Stimulated activated CD8-positive, alpha-beta memory T cell treated with anti-CD3 and anti-CD28 coated beads, Interleukin-4, amount 100 ng/mL, for 1 hour (primary cell): ENCODE measurements at places on chromosomes 12 and 14.

GRCh38 chr12:92943482-92944250, 14.6 kb upstream of the EEA1 start:
- no peak for DNase-seq

DNA sequence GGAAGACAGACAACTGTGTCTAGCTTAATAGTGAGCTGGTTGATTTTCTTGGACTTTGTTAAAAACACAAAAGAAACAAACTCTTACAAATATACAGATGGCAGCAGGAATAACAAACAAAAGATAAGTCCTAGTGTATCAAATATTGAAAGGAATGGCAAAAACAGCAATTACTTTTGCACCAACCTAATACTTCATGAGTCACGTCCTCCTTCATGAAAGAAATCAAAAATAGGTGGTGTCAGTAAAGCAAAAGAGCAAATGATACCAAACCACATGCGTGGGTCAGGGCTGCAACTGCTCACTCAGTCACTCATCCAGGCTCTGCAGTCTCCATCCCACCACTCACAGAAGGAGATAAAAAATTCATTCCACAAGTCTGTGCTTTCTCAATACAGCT, 11.8 kb downstream of the ATG14 start:
- DNase-seq = no peak

DNA sequence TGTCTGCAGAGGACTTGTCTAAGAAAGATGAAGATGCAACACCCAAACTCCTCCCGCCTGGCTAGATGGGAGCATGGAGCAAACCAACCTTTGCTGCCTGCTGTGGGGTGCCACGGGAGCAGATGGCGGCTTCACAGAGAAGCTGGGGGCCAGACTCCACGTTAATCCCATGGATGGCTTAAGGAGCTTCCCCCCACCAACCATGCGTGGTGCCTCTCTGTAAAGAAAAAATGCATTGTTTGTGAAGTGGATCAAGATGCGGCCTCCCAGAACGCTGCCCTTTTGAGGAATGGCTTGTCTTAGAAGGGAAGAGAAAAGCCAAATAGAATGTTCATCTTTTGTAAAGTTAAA, 15.6 kb downstream of the MVK start:
- no peak for DNase-seq

GRCh38 chr12:48004053-48004941, at the start of gene COL2A1:
TSS of gene COL2A1 (minus strand) at chr12:48004476. CDS start at chr12:48004321, 155 bp downstream.
- DNase-seq = no peak

- DNase-seq = no peak
These were observed 163.8 kb upstream of the SLC16A7 start for GRCh38 chr12:59432057-59432456.

GRCh38 chr14:35046751-35047536, 872 bp downstream of the FAM177A1 start:
- no peak for DNase-seq

GRCh38 chr12:104727726-104728465, 230.2 kb downstream of the SLC41A2 start:
- no peak for DNase-seq

DNA sequence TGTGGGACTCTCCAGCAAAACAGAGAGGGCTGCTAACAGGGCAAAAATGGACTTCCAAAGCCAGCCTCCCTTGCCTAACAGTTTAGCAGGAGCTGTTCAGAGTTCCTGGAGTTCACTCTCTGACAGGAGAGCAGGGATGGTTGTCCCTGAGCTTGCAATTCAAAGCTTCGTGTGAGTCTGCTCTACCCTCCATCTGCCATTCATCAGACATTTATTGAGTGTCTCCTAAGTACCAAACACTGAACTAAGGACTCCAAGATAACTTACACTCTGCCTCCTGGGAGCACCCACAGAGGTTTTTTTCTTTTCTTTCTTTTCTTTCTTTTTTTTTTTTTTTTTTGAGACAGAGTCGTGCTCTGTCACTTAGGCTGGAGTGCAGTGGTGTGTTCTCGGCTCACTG, 28.7 kb downstream of the RHOF start:
- DNase-seq = no peak

GRCh38 chr14:71890541-71890940, 41.7 kb upstream of the RGS6 start:
- DNase-seq = no peak

DNA sequence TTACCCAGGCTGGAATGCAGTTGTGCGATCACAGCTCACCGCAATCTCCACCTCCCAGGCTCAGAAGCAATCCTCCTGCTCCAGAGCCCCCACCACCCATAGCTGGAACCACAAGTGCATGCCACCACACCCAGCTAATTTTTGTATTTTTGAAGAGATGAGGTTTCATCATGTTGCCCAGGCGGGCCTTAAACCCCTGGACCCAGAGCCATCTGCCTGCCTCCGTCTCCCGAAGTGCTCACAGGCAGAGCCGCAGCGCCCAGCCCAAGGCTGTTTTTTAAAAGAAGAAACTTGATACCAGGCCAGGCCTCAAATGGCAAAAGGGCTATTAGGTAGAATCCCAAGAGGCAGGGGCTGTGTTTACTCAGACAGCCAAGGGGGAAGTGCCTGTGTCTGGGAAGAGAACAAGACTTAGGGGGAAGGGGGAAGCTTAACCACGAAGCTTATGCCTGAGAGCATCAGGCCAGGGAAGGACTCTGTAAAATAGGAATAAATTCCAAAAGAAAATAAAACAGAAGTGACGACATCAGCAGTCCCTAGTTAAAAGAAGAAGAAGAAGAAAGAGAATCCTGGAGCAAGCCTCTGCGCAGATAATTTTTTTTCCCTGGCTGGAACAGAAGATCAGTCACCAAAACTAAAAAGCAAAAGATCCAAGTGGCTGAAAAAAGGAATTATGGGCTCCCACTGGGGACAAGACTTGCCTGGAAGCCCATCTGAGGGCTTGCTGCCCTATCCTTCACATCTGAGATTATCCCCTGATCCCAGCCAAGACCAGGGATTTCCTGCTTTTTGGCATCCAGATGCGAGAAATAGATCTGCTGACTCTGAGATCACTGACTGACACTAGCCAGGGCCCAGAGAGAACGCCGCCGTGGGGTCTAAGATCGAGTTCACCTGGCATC, 170.5 kb downstream of the NDUFA12 start:
- no peak for DNase-seq

- no peak for DNase-seq
These were observed 17.0 kb downstream of the VCPKMT start for GRCh38 chr14:50099335-50099734.

GRCh38 chr14:63896278-63896720, 43.5 kb downstream of the SYNE2 start:
- DNase-seq = no peak

DNA sequence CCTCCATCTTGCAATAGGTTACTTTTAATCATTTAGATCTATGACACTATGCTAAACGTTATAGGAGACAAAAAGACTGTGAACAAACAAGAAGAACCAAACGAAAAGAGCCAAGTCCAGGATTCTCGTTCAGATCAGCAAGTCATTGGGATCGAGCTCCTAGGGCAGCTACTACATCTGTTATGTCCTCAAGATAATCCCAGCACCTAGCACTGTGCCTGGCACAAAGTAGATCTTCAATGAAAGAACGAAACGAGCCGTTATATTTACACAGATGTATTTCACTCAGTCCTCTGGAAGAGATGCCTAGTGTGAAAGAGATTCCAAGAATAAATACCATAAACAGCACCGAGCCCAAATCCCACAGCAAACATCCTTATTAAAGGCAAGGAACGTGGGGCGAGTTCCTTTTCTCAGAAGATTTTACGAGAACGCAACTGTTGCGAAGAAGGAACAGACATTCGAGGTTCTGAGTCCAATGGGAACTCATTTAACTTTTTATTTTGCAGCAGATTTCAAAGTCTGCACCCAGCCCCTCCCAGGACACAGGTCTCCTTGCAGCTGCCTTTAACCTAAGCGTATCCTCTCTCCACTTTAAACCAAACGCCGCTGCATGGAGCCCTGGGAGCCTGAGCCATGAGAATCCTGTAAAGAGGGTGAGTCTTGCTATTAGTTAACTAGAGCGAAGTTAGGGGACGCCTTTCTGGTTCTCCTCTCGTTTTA, 544 bp upstream of the TDP1 start:
- DNase-seq = no peak

- DNase-seq = no peak
These were observed 103.8 kb downstream of the SLC16A7 start for GRCh38 chr12:59699421-59700152.

- no peak for DNase-seq
These were observed 74.7 kb downstream of the FBXL14 start for GRCh38 chr12:1519642-1520041.

DNA sequence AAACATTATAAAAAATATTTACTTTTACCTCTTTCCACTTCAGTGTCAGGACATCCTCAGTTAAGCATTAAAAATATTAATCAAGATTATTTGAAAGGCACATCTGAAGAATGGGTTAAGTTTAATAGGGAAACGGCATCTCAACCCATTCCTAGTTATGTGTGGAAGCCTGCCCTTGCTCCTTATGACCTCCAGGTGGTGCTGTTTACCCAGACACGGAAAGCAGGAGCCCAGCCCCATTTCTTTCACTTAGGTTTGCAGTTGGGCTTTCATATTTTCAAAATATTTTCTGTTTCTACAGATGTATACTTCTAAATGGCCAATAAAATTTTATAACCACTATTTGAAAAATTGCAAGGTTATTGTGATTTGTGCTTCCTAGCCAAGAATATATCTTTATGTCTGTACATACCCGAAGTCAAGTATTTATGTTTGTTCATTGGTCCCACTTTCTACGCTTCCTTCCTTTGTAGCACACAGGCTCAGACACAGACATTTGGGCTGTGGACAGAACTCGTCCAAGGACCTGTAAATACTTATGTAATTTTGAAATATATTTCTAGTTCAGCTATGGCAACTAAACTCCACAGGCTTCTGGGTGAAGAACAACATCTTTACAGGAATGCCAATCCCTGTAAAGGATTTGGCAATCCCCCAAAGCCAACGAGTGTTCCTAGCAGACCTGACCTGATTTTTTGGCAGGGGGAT, 247.1 kb downstream of the AKAP6 start:
- no peak for DNase-seq

- DNase-seq = no peak
These were observed 20.3 kb upstream of the LMNTD1 start for GRCh38 chr12:25573346-25573745.

- DNase-seq = no peak
These were observed 121.2 kb downstream of the DIP2B start for GRCh38 chr12:50626026-50626425.

- no peak for DNase-seq
These were observed 9.0 kb downstream of the MARS1 start for GRCh38 chr12:57496822-57497221.

DNA sequence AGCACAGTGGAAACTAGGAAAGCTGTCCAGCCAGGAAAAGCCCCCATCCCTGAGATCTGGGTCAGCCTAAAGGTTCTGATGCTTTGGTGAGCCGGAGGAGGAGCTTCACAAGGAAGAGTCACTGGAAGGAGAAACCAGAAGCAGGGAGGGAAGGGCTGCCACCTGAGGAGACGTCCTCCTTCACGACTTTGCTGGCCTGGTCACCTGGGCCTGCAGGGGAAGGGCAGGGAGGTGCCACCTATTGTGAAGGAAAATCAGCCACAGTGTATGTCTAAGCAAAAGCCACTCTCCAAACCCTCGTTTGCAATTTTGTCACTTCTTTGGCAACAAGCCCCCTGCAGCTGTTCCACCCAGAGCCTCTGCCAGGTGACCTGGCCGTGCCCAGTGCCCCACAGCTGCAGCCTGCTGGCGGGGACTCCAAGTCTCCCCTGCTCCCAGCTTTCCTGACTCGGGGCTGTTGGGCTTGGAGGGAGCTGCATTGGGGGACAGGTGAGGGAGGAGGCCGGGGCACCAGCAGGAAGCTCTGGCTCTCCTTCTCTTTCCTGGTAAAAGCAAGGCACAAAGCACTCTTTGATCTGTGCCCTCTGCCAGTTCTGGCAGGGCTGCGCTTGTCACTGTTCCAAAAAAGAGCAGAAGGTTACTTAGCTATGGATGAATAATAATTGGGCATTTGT, 120.9 kb upstream of the BCL2L14 start:
- DNase-seq = no peak

GRCh38 chr12:75969768-75970167, 61.8 kb downstream of the PHLDA1 start:
- no peak for DNase-seq

DNA sequence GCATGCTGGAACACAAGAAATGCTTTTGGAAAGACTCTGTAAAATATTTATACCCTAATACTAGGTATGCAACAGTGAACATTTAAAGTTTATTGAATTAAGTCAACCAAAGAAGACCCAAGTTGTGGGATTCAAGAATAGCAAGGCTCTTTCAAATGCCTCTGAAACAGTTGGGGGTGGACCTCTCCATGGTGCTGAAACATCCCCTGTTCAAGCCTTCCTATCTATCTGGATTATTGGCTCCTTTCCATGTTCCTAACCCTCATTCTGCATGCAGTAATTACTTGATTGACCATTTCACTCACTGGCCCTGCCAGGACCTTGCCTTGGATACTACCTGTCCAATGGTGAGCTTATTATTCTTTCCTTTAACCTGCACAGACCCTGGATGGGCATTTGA, 349.7 kb downstream of the NRXN3 start:
- DNase-seq = no peak

GRCh38 chr14:23435543-23436326, at the start of gene MYH7:
TSS of gene MYH7 (minus strand) at chr14:23435660. CDS start at chr14:23433732, 1,928 bp downstream.
- DNase-seq = no peak

GRCh38 chr14:63523735-63524426, 19.3 kb downstream of the PPP2R5E start:
- no peak for DNase-seq

DNA sequence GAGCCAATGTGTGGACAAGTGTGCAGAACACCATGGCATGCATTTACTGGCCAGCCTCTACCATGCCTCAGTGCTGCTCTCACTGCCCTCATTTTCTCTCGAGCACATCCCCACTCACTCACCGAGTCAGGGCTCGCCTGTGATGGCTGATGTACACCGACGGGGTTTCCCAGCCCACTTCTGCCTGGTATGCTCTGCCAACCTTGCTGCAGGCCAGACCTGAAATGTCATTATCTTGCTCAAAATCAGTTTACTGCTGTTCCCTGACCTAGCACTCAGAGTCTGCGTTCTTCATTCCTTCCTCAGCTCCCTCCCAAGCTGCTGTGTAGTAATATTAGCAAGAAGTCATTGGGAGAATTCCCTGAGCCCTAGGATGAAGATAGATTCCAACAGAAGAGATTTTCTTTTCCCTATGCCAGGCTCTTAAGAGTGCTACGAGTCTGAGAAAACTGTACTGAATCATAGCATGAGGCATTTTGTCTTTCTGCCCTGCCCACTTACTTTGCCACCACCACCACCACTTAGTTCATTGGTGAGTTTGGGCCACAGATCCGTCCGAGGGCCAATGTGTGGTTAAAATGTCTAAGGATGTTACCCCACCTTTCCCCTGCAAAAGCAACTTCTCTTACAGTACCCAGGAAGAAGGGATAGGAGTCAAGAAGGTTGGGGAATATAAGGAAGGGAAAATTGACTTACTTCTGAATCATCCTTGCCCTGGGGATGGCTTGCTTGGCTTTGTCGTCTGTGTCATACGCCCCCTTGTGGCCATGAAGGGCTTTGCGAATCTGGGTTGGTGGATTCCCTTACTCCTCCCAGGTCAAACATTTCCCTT, 51.0 kb downstream of the BMAL2 start:
- peak; percentile 39 for DNase-seq

GRCh38 chr14:104147346-104148125, 9.1 kb downstream of the KIF26A start:
- DNase-seq = no peak

- no peak for DNase-seq
These were observed 733 bp upstream of the PPFIBP1 start for GRCh38 chr12:27523305-27523641.

- DNase-seq = no peak
These were observed 106.2 kb upstream of the CCDC91 start for GRCh38 chr12:28083840-28084678.
